AG20443 (cell line): ENCODE measurements at places on chromosomes 5 and 9.

GRCh38 chr9:109775516-109775915, 4.5 kb upstream of the PALM2AKAP2 start:
- DNase-seq = peak; percentile 52

DNA sequence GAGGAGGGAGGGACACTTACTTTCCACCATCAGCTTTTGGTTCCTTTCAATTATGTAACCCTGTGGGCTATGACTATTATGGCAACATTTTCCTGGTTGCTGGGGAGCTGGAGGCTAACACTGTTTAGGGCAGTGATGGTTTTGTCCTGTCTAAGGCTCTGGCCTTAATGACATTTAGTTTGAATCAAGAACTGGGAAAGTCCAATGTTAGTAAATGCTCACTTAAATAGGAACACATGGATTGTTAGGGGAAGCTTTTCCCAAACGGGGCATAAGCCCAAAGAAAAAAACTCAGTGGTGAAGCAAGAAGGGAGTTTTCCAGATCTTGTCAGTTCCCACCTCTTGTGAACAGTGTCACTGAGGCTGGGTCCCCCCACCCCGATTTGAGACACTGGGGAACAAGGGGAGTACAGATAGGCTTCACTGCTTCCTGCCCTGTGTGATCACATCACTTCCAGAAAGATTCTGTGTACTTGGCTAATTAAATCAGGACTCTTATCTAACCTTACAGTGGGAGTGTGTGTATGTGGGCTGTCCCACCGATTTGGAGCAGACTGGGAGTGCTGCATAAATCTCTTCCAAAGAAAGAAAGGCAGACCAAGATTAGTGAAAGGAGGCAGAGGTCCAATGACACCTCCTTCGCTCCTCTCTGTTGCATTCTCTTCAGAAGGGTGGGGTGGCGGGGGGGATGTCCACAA, 206.4 kb downstream of the PTTG1 start:
- DNase-seq = no peak

- DNase-seq = no peak
These were observed 51.9 kb upstream of the PPP1R2B start for GRCh38 chr5:156798201-156798600.

DNA sequence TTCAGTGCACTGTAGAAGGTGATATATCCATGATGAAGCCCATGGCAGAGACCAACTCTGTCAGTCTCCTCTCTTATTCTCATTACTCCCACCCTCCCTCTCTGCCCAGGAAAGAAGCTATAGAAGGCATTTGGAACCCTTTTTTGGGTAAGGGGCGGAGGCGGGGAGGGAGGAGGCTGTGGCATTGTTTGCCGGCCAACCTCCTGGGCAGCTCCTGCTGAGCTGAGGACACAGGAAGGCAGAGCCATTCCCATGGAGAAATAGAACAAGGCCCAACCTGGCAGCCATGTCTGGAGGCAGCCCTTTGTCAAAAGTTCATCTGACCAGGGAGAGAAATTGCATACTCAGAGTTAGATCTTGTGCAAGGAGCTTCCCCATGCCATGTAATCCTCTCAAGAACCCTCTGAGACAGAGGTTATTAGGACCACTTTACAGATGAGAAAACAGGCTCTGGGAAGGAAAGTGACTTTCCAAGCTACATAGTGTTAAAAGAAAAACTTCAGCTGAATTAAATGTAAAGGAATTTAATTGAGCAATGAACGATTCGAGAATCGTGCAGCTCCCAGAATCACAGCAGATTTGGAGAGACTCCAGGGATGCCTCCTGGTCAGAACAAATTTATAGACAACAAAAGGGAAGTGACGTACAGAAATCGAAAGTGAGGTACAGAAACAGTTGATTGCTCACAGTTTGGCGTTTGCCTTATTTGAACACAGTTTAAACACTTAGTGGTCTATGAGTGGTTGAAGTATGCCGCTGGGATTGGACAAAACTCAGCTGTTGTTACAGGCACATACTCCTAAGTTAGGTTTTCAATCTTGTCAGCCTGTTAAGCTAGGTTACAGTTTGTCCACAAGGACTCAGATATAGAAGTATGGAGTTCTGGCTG, 158.6 kb downstream of the MELK start:
- DNase-seq = no peak

DNA sequence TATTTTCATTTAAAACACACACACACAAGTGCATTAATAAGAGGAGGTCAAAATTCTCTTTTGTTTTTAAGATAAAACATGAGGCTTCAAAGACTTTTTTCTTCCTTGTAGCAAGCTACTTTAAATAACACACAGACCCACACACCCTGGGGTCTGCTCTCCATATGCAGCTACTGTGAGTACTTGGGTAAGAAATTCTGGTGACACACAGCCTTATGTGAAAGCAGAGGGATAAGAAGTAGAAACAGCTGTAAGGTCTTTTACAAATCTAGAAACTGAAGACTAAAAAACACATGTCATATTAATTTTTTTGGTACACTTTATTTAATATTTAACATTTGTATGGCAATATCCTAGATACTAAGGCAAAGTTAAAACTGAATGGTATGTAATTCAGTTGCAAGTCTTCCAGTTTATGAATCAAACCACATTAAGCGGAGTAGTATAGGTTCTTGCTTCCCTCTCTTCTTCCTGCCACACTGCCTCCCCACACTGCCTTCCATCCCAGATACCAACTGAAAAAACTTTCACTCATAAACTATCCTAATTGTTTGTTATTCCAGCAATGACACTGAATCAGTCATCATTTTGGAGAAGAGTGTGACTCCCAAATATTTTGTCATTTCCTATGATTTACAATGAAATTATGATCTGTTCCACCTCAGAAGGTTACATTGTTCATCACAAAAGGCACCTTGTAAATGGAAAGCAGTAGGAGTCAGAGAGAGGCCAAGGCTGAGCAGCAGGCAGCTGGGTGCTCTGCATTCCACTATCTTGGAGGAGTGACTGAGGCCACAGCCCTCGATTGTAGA, 92.0 kb downstream of the PLCXD3 start:
- DNase-seq = peak; percentile 32

DNA sequence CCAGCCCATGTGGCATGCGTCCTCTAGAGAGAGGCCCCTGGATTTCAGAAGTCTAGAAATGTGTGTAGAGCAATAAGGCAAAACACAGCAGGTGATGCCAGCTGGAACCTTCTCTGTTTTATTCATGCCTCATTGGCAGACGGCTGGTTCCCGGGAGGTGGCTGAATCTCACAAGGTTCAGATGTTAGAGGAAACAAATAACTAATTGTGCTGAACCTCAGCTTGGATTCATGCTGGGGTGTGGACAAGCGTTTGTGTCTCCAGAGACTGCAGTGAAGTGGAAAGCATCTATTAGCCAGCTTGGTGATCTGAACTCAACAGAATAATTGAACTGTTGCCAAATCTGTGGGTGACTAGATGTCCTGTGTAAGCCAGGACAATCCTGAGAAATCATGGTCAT, 131.1 kb upstream of the NR4A3 start:
- no peak for DNase-seq

DNA sequence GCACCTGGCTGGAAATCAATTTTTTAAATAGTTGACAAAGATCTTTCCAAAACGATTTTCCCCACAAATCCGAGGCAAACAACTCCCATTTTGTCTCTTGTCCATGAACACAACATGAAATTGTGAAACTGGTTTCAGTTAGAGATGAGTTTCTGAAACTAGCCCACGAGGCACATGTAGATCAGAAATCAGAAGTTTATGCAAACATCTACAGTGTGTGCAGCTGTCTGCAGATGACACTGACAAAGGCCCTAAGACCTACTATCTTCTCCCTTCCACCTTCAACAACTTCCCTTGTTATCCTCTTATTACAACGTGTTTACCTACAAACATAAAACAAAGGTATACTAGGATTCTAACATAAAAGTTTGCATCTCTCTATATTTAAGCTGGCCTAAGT, 183.3 kb downstream of the DIRAS2 start:
- DNase-seq = no peak

DNA sequence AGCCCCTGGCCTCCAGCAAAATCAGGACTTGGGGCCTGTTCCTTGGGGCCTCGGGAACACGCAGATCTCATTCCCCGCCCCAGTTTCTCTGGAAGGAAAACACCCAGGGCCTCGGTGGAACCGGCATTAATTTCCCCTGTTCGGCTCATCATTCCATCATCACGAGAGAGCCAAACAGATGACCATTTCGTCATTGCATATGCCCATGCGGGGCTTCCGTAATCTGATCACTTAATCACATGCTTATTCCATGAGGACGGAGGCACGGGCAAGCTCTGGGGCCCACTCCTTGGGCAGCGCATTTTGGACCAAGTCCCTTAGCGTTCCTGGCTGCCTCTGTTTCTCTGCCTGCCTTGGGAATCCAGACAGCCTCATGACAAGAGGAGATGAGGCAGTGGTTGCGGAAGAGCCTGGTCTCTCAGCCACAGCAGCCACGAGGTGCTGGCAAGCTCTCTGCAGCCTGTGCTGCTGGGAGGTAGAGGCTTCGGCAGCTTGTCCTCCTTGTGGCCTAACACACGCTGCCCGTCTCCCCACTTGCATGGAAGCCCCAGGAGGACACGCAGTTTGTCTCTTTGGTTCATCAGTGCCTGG, 65.0 kb upstream of the IER5L start:
- DNase-seq = peak; percentile 73

- DNase-seq = no peak
These were observed 41.3 kb upstream of the ITGA2 start for GRCh38 chr5:52947851-52948250.

DNA sequence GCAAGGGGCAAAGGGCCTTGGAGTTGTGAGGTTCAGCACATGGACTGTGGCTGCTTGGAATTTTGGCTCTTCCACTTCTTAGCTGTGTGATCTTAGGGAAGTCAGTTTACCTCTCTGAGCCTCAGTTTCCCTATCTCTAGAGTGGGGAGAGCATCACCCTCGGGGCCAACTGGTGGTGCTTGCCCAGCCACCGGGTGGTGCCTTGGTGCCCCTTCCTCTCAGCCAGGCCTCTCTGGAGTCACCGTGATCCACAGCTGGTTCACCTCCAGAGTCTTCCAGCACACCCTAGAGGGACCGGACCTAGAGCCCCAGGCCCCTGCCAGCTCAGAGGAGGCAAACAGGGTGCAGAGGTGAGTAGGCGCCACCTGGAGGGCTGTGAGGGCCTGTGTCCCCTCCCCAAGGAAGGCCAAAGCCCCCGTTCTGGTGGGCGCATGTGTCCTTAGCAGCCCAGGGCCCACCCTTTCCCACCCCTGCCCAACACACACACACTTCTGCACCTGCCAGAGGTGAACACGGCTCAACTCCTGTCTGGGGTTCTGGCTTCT, 7.7 kb downstream of the ADGRD2 start:
- DNase-seq = no peak

- DNase-seq = no peak
These were observed 77.2 kb downstream of the TENT4A start for GRCh38 chr5:6790346-6790865.

DNA sequence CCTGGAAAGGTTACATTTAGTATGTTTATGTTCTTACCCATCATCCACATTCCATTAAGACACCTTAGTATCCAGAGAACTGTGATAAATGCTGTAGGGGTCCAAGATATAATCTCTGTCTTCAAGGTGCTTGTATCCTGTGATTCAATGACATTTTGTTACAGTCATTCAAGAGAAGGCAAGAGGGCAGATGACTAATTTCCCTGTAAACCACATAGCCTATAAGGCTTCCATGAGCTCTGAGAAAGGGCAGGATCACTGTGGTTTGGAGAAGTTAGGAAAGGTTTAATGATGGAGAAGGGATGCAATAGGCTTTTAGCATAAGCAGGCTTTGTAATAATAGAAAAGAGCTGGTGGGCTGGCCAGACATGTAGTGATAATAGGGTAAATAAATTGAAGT, 40.0 kb downstream of the PAPPA start:
- peak; percentile 66 for DNase-seq

DNA sequence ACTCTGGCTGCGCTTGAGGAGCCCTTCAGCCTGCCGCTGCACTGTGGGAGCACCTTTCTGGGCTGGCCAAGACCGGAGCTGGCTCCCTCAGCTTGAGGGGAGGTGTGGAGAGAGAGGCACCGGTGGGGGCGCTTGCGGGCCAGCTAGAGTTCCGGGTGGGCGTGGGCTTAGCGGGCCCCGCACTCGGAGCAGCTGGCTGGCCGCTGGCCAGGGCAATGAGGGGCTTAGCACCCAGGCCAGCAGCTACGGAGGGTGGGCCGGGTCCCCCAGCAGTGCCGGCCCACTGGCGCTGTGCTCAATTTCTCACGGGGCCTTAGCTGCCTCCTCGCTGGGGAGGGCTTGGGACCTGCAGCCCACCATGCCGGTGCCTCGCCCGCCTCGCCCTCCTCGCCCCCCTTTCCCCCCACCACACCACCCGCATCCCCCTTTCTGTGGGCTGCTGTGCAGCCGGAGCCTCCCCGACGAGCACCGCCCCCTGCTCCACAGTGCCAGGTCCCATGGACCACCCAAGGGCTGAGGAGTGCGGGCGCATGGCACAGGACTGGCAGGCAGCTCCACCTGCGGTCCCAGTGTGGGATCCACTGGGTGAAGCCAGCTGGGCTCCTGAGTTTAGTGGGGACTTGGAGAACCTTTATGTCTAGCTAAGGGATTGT, 954.5 kb downstream of the DTWD2 start:
- DNase-seq = no peak

- DNase-seq = peak; percentile 96
These were observed 8.0 kb downstream of the PDLIM4 start for GRCh38 chr5:132265336-132266030.

DNA sequence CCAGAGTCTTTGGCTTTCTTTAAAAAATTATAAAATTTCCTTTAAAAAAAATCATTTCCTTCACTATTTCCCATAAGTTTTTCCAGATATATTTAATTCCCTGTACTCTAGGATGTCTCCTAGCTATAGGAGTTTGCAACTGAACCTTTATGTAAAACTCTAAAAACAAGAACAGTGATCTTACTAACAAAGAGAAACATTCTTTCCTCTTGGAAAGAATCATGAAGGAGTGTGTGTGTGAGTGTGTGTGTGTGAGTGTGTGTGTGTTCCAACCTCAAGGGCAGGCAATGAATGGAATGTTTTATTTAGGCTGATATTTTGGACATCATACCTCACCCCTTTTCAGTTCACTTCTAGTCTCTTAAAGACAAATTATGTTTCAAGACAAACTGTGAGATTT, 309.2 kb downstream of the CEMIP2 start:
- DNase-seq = no peak

GRCh38 chr9:107810461-107810961, 320.9 kb upstream of the KLF4 start:
- DNase-seq = peak; percentile 40

- DNase-seq = no peak
These were observed 4.7 kb upstream of the GLRX start for GRCh38 chr5:95826949-95827891.

- no peak for DNase-seq
These were observed 89.7 kb upstream of the EQTN start for GRCh38 chr9:27386571-27387091.

DNA sequence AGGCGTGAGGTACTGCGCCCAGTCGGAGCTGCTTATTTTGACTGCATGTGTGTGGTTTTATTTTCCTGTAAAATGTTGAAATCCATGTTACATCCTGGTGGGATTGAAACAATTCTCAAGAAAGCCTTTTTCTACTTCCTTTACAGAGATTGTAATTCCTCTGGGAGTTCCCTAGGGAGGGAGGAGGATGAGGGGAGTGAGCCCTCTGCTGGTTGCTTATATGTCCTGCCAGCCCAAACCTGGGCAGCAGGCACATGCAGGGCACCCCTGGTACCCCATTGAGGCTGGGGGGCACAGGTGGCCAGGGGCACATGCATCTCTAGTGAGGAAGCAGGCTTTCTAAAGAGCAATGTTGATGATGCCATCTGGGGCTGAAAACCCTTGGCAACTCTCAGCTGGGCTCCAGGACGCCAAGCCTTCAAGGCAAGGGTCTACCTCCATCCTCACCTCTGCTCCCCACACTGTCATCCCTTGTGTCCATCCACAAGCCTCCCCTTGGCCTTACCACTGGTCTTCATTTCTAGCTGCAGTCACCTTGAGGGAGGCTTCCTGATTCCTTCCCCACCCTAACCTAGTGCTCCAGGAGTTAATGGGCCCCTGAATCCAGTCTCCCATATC, 84.7 kb upstream of the TNFSF8 start:
- DNase-seq = peak; percentile 54
